ENCODE measurements at places on chromosomes 4 and X.

DNA sequence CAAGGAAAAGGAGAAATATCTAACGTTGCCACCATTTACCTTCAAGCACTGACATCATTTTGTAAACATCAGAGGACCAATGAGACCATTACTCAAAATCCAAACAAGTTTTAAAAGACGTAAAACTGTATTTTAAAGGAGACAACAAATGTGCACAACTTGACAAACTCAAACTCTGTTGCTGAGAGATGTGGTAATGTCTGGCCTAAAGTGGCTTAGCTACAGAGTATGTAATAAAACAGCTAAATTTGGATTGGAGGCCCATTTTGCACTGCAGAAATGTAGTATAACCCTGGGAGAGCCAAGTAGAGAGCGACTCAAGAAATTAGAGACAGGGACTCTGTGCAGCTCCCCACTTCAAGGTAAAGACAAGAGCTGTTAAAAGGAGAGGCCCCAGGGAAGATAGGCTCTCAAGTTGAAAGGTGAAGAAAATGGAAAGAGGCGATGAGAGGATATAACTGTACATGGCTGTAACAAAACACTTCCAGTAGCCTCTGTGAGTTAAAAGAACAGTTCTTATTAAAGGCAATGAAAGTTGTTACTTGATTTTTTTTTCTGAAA, 20.3 kb downstream of the UNC5C start:
- no peak for DNase-seq

- no peak for DNase-seq
Observed at GRCh38 chrX:145178268-145178667, 69.0 kb upstream of the SPANXN1 start.

- DNase-seq, result no peak
Observed at GRCh38 chr4:108433832-108434231, 186.5 kb upstream of the RPL34 start.

DNA sequence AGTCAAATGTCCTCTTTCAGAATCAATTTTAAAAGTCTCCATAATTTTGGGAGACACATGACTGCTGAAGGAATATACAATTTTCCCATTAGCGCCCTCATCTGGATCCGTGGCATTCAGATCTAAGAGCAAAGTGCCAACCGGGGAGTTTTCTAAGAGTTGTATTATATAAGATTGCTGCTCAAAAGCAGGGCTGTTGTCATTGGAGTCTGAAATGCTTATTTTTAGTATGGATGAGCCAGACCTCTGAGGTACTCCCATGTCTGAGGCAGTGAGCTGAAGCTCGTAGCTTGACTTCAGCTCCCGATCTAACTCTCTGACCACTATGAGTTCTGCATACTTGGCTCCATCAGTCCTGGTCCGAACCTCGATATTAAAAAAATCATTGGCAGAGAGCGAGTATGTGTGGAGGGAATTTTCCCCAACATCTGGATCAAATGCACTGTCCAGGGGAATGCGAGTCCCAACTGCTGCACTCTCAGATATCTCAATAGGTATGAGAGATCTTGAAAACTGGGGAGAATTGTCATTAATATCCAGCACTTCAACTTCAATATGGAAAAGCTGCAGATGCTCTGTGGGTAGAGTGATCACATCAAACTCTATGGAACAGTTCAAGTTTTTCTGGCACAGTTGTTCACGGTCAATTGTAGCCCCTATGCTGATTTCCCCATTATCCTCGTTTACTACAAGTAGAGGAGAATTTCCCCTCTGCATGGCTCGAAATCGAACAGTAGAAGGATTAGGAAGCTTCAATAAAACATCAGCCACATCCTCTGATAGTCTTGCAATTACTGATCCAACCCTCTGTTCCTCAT, 917 bp downstream of the PCDH18 start:
- no peak for DNase-seq

DNA sequence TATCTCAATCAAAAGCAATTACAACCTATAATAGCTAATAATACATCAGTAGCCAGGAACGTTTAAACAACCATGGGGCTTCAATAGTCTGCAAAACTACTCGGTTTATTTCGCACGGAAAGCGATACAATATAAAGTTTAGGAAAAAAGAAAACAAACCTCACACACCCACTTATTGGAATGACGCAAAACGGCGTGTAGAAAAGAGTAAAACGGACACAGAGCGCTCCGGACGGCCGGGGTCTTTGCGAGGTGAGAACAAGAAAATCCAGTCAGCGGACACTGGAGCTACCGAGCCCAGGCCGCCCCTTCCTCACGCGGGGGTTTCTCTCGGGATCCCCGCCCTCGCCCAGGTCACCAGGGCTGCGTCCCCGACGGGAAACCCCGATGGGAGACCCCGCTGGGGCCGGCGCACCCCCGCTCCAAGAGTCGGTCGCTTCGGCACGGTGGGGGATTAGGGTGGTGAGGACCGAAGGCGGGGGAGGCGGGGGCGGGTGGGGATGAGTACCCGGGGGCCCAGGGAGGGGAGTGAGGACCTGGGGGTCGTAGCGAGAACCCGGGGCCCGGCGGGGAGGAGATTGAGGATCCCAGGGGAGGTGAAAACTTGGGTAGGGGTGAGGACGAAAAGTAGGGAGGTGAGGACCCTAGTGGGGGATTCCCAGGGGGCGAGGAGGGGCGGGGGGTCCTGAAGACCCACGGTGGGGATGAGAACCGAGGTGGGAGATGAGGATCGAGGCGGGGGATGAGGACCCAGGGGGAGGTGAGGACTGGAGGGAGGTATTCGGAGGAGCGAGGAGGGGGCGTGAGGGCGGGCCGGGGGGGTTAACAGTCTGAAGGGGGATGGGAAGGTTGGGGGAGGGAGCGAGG, 737 bp downstream of the NELFA start:
- no peak for DNase-seq

GRCh38 chr4:108287834-108288413, 119.2 kb upstream of the LEF1 start:
- DNase-seq, result no peak

GRCh38 chrX:125202591-125203248, 117.0 kb upstream of the TEX13C start:
- no peak for DNase-seq

- DNase-seq, result no peak
Observed at GRCh38 chrX:69018416-69019072, 146.7 kb downstream of the PJA1 start.

- no peak for DNase-seq
Observed at GRCh38 chr4:9988363-9988749, 32.9 kb downstream of the SLC2A9 start.

DNA sequence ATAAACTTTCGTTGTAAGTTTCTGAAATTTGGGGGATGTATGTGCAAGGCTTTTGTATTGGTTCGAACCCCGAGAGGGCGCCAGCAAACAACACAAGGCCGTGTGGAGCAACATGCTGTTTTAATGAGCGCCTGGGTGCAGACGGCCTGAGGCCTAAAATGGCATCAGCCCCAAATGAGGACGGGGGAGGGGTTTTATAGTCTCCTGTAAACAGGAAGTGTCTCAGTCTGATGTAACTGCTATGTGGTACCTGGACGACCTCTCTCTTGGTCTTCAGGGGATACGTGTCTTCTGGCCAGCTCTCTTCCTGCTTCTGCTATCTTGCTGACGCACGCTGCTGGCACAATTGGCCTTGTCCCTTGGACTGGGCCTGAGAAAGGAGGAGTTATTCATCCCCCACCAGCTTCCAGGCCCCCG, 1348.0 kb downstream of the ADGRL3 start:
- DNase-seq, result no peak

- no peak for DNase-seq
Observed at GRCh38 chrX:16979226-16979625, 32.8 kb downstream of the REPS2 start.

- DNase-seq, result no peak
Observed at GRCh38 chr4:38152721-38153386, 192.7 kb downstream of the PTTG2 start.

- no peak for DNase-seq
Observed at GRCh38 chrX:123924186-123924585, 37.3 kb upstream of the STAG2 start.

DNA sequence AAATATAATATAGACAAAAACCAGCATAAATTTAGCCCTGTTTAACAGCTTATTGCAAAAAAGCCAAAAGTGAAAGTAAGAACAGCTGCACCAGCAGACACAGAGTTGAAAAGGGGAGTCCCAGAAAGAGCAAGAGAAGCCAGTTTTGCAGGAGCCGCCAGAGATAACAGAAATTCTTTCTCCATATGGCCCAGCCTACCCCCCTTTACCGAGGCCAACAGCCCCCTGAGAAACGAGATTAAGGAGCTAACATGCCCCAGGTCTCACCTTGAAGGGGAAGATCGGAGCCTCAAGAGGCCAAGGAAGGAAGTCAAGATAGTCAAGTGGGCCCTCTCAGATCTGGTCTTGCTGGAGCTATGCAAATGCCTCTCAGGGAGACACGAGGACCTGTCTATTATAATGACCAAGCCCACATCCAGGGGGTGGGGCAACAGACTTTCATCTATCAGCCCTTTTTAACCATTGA, 4.8 kb downstream of the ACOX3 start:
- no peak for DNase-seq

DNA sequence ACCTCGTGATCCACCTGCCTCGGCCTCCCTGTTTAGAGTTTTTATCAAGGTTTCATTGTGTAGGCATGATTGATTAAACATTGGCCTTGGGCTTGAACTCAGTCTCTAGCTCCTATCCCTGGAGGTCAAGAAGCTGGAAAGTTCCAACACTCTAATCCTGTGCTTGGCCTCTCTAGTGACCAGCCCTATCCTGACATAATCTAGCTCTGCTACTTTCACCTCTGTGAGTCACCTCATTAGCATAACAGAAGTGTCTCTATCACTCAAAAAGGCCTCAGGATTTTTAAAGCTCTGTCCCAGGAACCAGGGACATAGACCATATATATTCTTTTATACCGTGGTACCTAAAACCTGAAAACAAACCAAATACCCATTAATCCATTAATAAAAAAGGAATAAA, 377.5 kb downstream of the CENPC start:
- no peak for DNase-seq

- DNase-seq, result no peak
Observed at GRCh38 chr4:6916587-6917460, 7.2 kb downstream of the TBC1D14 start.

DNA sequence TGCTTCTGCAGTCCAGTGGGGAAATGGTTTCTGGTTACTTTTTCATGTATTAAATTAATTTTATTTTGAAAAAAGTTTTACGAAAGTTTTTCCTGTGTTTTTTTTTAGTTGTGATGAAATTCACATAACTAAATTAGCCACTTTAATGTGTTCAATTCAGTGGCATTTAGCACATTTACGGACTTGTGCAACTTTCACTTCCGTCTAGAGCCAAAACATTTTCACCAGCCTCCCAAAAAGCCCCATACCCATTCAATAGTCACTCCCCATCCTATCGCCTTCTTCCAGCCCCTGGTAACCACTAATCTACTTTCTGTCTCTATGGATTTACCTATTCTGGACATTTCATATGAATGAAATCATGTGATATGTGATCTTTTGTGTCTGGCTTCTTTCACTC, 22.8 kb upstream of the TBL1X start:
- DNase-seq, result no peak

GRCh38 chr4:120130786-120131185, 64.1 kb upstream of the MAD2L1 start:
- DNase-seq, result no peak

DNA sequence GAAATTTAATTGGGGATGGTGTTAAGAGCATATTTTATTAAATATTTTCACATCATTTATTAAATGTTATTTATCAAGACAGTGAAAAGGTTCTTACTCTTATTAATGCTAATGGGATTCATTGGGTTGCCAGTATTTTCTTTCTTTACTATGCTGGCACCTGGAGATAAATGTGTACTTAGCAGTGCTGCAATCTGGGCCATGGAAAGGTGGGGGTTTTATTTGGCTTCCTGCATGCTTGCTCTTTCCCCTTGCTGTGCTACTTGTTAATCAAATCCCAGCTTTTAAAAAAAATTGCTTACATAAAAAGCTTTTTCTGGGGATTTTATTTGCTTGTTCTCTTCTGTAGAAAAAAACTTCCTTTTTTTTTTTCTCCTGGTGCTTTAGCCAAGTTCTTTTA, 48.3 kb downstream of the ZAR1 start:
- DNase-seq, result no peak

DNA sequence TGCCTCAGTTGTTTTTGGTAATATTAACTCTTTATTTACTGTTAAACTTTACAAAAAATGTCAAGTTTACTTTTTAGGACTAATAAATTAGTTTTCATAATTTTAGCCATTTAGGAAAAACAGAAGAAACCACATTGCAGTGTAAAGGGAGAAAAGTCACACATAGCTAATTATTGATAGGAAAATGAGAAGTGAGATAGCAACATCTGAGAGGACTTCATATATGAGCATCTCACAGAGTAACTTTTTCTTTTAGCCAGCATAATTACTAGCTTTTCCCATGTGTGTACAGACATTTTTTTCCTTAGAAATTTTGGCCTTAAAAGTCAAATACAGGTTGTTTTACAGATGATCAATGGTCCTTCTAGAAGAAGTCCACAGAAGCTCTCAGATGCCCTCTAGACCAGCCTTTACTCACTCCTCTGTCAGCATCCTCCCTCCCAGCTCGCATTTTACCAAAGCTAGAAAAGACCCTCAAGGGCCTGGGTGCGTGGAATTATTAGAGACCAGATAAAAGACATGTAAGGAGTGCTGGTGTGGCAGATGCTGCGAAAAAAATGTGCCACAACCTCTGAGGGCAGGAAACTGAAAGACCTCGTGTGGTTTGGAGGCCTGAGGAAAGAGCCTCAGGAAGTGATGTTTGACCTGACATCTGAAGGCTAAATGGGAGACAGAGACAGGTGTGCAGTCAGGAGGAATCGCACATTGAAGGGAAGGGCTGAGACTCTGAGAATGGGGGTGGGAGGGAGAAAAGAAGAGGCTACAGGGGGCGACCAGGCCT, 156.9 kb downstream of the CBR4 start:
- DNase-seq, result no peak

- DNase-seq, result no peak
Observed at GRCh38 chr4:148069895-148070178, 337.9 kb downstream of the ARHGAP10 start.

DNA sequence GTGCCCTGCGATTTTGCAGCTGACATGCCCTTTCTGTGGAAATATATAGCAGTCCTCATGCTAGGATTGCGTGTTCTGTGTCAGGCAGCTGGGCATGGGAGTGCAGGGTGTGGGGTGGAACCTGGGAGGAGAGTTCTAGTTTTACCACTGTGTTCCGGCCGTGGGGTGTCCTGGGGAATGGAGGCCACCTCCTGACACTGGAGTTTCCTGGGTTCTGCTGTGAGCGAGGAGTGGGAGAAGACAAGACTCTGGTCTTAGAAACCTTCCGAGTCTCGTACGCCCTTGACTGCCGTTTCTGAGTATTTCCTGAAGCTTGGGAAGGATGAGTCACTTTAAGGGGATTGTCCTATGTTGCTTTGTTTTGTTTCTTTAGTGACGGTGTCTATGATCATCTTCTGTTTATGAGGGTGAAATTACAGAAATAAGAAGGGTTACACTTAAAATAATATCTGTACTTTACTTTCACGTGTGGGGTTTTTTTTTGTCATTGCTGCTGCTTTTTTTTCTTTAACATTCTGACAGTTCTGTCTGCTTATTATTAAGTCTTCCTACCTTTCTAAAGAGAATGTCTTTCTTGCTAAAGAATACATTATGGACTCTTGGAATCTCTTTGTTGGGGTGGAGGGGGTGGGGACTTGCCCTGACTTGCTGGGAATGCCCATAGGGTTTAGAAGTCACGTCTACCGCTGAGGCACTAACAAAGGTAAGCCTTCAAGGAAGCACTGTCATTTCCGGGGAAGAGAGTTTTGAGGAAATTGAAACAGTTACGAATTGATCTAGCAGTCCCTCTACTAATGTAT, 19.1 kb downstream of the CD99 start:
- DNase-seq, result no peak
